Fibroblast of lung (primary cell): ENCODE measurements at places on chromosomes 2 and 18.
A peak's percentile ranks its signal among the peaks of the same experiment; 100 is the strongest.

DNA sequence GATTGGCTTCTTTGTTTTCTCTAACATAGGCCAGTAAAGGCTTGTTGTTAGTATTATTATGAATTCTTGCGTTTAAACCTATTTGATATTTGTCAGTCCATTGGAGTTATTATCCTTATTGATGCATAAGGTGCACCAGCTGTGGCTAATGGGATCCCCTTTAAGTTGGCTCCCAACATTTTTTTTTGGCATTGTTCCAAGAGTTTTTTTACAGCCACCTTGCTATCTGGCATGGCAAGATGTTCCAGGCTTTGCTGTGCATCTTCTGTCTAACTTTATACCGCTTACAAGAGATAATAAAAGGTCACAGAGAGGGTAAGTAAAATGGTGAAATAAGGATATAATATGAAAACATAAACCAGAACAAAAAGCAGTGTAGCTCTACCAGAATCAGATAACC lies 157.5 kb upstream of the TACR1 start:
- no peak for DNase-seq

- DNase-seq = no peak
These were observed 51.5 kb downstream of the TWIST2 start for GRCh38 chr2:238899386-238899785.

GRCh38 chr18:36328916-36329315 lies 31.4 kb downstream of the FHOD3 start:
- DNase-seq = no peak

DNA sequence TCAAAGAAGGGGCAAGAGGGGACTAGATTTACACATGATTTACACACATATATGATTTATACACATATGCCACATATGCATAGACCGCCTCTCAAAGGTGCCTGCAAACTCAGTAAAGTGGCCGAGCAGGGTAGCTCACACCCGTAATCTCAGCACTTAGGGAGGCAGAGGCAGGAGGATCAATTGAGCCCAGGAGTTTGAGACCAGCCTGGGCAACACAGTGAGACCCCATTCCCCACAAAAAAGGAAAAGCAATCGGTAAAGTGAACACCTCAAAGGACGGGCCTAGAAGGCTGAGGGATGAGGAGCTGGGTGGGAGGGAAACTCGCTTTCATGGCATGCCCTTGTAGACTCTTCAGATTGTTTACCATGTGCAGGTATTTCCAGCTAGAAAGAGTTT lies 5.1 kb downstream of the ANKRD39 start:
- no peak for DNase-seq

GRCh38 chr2:169009865-169010579 lies 21.1 kb downstream of the ABCB11 start:
- DNase-seq = no peak

- DNase-seq = no peak
These were observed 1.1 kb upstream of the ANKRD30B start for GRCh38 chr18:14746897-14747296.

DNA sequence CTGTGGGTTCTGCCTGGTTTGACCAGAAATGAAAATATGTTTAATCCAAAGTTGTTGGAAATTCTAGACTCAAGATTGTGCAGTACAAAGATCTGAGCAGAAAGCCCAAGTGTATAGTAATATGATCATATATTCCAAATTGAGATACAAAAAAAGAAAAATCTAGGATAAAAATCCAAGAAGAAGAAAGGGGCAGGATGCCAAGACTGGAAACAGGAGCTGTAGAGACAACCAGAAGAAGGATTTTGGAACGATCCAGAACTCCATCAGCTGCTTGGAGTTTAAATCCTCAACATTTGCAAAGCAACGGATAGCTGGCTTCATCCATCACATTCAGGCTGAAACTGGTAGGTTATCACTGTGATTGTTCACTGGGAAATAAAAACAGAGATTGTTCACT lies 333.6 kb upstream of the UBE2E3 start:
- DNase-seq = no peak

DNA sequence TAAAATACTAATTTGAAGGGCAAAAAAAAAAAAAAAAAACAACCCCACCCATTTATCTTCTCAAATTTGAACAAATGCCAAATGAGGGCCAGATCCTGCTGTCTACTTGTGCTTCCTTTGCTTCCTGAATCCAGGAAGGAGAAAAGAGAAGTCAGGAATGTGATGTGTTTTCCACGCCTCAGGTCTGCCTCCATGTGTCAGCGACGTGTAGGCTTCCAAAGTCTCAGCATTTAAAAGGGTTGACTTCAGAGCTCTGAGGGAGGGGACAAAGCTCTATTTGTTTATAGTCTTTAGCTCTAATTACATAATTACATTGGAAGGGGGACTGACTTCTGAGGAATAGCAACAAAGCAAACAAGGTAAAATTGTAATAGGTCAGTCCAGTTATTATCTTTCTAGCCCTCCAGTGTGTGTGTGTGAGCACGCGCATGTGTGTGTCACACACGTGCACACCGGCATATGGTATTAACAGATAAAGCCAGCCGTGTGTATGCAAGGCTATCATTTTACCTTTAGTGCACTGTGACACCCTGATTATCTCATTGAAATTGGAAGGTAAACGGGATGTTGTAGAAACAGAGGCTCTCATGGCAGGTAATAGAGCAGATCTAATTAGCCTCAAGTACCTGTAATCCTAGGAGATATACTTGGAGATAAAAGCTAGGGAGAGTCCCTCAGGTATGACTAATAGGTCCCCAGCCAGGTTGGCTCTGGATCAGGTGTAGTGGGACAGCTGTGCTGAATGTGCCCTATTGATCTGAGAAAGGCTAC lies 911.4 kb upstream of the ZEB2 start:
- DNase-seq = no peak

- DNase-seq = no peak
These were observed 25.7 kb upstream of the NCL start for GRCh38 chr2:231489990-231490389.

GRCh38 chr2:129334128-129334527 lies 645.3 kb upstream of the RAB6C start:
- DNase-seq = no peak

GRCh38 chr18:10207682-10208345 lies 246.6 kb upstream of the APCDD1 start:
- no peak for DNase-seq

GRCh38 chr18:56374007-56374655 lies 264.3 kb downstream of the TXNL1 start:
- DNase-seq = peak; percentile 34

DNA sequence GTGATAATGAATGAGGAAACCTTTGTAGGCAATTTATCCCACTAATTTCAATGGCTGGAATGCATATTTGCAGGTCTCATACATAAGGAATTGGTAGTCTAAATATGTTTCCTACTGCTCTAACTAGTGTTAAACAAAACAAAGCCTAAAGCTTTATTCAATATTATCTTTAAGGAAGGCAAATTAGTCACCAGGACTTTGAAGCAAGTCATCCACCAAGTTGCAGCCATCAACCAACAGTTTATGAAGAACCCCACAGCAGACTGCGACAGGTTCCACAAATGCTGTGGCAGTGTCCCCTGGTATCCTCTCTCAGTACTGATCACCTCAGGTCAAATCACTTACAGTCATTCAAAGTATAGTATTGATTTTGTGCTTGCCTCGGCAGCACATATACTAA lies 181.5 kb upstream of the ZFP36L2 start:
- no peak for DNase-seq

DNA sequence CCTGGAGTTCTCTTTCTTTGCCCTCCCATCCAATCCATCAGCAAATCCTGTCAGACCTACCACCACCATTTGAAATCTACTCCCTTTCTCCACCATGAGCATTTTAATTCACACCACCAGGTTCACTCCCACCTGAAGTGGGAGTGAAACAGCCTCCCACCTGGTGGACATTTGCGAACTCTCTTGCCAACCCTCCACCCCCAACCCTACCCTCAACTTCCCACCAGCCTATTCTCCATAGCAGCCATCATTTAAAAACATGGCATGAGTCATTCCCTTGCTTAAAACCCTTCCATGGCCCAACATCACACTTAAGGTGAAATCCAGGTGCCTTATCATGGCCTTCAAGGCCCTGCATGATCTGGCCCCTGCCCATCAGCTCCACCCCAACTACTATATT lies 3.5 kb downstream of the RTKN start:
- no peak for DNase-seq

- peak; percentile 46 for DNase-seq
These were observed 72.3 kb upstream of the SESTD1 start for GRCh38 chr2:179336782-179337534.

DNA sequence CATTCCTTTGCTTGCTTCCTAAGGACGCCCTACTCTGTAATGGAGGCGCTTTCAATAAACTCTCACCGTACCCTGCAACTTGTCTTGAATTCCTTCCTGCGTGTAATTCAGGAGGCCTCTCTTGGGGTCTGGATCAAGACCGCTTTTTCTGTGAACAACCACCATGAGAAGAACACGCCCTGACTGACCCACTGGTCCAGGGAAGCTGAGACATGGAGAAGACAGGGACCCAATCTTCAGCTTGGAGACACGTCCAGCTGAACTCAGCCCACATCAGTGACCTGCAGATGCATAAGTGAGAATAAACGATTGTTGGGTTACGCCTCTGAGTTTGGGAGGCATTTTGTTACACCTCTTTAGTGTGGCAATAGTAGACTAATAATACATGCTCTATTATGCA lies 7.8 kb upstream of the NARS1 start:
- DNase-seq = no peak

- DNase-seq = peak; percentile 61
These were observed 101.3 kb downstream of the CDC42EP3 start for GRCh38 chr2:37569986-37570679.
